ENCODE measurements at places on chromosomes 4 and X.

- DNase-seq = no peak
Measured at GRCh38 chr4:21415728-21416127, 532.8 kb downstream of the KCNIP4 start.

DNA sequence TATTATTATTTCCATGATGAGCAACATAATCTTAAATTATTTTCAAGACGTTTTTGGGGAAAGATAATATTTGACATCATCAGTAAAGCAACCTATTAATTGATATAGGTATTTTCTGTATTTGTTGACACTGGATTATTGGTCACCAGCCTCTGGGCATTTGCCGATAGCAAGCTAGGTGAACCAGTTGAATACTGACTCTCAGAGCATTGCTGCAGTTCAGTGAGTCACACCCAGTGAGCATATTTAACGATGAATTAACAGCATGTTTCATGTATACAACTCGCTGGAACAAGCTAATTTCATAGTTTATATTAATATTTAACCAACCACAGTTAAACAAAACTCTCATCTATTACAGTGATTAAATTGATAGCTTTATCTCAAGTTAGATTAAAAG is 1006.0 kb upstream of the DIAPH2 start:
- no peak for DNase-seq

DNA sequence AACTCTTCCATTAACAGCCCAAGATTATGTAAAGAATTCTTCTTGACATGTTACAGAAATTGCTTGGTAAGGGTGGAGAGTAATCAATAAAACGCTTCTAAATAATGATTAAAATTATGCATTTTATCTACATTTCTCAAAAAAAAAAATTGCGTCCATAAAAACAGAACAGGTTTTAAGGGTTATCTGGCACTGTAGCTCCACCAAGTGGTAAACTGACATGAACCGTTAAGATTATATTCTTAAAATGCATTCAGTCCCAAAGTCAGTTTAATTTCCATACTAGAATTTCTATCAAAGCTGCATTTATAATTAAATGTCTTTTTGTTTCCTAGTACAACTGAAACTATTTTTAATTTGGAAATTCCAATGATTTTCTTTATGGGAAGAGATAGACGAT is 214.0 kb upstream of the UGT8 start:
- DNase-seq = peak; percentile 65

- no peak for DNase-seq
Measured at GRCh38 chr4:116020141-116020722, 906.8 kb upstream of the NDST4 start.

DNA sequence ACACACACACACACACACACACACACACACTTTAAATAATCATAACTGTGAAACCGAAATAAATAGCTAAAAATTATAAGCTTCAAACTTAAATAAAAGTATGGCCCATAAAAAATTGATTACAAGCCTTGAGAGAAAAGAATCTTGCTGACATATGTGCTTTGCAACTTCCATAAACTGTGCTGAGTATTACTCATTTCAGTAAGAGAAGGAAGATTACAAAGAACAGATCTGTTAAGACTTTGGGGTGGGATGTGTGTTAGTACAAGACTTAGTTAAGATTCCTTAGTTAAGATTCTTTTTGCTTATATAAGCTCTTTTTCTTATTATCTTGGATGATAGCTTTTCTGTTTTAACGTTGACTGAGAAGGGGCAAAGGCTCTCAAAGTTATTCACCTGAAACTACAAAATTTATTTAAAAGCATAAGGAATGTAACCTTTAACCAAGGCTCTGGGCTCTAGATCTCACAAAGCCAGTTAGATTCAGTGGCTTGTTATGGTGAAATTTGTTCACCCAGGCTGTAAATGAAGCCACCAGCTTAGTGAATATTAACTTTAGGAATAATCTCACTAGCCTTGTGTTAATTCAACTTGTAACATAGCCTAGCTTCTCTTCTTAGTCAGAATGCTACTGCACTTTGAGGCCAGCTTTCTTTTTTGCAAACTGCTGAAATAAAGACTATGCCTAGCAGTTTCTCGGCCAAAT is 58.2 kb downstream of the ARSJ start:
- DNase-seq = peak; percentile 45

DNA sequence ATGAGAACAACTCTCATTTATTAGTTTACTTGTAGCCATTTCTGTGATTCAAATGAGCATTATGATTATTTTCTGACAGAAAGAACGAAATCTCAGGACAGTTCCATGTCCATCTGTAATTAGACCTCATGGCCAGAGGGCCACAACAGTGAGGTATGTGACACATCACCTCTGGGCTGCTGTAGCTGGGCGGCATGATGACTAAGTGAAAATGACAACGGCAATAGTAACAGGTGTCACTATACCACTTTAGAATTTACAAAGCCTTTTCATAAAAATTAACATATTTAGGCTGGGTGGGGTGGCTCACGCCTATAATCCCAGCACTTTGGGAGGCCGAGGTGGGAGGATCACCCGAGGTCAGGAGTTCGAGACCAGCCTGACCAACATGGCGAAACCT is 252.6 kb downstream of the CBR4 start:
- no peak for DNase-seq

DNA sequence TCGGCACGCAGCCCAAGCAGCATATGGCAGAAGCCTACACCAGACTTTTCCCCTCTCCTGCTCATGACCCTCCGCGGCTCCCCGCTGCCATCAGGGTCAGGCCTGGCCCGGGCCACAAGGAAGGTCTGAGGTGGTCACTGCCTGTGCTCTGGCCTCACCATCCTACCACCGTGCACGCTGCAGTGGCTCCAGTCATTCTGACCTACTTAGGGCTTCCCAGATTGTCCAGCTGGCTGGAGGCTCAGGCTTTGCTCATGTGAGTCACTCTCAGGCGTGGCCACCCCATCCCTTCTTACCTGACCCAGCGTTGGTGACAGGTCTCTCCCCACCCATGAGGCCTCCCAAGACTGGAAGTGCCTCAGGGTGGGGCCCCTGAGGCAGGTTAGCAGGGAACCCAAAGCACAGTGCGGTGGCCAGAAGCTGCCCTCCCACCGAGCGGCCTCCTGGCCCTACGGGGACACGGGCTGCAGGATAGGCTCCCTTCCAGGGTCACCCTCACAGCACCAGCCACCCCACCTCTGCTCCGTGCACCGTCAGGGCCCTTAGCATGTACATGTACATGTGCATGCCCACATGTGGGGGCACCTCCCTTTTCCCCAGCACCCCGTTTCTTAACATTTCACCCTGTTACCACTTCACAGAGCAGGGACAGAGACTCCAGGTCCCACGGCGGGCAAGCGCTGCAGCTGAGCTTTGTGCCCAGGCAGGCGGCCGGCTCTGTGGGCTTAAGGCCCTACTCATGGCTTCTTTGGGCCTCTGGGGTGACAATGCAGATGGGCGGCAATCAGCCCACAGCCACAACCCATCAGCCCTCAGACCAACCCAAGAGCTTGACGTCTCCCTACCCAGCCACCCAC is 2.2 kb downstream of the TREX2 start:
- DNase-seq = no peak

DNA sequence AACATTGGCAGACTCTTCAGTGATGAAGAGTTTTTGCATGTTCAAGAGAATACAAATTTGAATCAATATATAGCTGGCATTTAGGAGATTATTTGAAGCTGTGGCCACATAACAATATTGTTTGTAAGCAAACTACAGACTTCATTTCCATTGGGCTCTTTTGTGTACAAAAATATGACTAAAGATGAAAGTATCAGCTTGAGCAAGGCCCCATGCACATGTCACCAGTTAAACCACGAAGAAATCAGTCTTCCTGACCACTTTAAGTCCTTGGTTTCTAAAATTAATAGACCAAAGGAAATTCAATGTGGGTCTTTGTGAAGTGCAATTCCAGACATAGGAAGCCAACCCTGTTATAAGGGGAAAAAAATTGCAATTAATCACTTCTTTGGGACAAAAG is 1664.6 kb upstream of the ADGRL3 start:
- DNase-seq = no peak

GRCh38 chrX:41903544-41903943 is 19.8 kb downstream of the CASK start:
- DNase-seq = no peak

DNA sequence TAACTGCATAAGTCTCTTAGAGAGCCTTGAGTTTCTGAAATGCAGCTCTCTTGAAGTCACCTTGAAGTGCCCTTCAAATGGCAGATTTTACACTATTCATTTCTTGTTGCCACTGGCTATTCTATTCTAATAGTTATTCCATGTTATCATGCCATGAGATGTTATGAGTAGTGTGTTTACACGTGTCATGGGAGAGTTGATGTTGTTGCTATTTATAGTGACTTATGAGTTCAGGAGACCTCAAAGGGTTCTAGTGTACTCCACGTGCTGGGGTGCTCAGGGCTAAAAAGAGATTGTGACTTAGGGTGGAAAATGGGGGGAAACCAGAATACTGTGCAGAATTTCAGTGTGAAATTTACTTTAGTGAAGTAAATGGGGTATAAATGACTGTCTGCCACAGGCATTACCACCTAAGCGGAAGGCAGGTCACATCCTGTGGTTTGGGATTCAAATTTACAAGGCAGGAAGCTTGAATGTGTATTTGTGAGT is 77.1 kb upstream of the SLC4A4 start:
- DNase-seq = peak; percentile 18

DNA sequence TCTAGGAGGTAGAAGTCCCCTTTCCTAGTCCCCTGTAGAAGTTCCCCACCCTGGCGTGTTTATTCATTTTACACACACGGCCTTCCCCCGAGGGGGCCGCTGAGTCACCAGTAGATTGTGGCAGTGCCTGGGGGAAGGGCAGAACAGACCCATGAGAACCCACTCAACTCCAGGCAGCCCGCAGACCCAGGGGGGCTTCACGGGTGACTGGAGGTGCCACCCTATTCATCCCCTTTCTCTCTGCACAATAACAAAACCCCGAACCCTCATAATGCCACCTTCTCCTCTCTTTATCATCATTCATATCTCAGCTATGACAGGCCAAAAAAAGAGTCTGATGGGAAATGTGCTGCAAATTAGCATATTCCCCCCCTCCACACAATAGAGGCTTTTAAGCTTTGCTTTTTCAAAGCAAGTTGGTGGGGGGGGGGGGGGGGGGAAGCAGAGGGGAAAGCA is 20.4 kb upstream of the GPM6B start:
- DNase-seq = peak; percentile 36

GRCh38 chrX:24376403-24376802 is 16.0 kb downstream of the SUPT20HL1 start:
- no peak for DNase-seq
